ENCODE measurements at places on chromosomes 1 and 21. TPM values are rescaled to one million over a fixed set of nuclear protein-coding genes. Genes with fewer than 3 reads are reported as not detected.

The BCAS2 gene
- total RNA-seq: 27.4 TPM

The ASPM gene
- total RNA-seq: 39.3 TPM

The AGO1 gene
- total RNA-seq: 23.7 TPM

The SLC1A7 gene
- not detected for total RNA-seq

Data from subcutaneous preadipocyte (primary cell).